ENCODE measurements at places on chromosomes 13 and 19.

DNA sequence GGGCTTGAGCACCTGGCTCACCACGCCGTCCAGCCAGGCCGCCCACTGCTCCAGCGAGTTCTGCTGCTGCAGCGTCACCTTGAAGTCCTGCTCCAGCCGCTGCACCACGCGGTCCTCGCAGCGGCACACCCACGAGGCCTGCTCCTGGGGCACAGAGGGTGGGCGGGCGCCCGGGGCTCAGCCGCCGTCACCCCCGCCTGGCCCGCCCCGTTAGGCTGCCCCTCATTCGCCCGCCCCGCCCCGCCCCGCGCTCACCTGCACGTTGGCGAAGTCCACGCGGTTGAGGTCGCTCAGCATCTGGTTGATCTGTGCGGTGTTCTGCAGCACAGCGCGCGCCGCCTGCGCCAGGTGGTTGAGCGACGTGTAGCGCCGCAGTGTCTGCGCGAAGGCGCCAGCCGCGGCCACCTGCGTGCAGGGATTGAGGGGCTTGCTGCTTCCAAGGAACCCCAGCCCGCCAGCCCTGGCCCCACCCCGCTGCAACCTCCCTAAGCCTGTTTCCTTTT is 11.3 kb downstream of the DCAF15 start:
- no peak for DNase-seq

GRCh38 chr13:34035676-34036325 is 217.9 kb downstream of the RFC3 start:
- no peak for DNase-seq

- no peak for DNase-seq
Observed at GRCh38 chr13:36370108-36370429, 23.9 kb upstream of the SPART start.

GRCh38 chr13:50779443-50780200 is 63.9 kb downstream of the DLEU7 start:
- no peak for DNase-seq

GRCh38 chr13:61950828-61951227 is 535.2 kb upstream of the PCDH20 start:
- DNase-seq: no peak

GRCh38 chr19:7888145-7888825 is at the start of gene LRRC8E:
Gene LRRC8E (plus strand): TSS chr19:7888510. CDS start chr19:7895604, 7,094 bp downstream.
- peak; percentile 18 for DNase-seq

DNA sequence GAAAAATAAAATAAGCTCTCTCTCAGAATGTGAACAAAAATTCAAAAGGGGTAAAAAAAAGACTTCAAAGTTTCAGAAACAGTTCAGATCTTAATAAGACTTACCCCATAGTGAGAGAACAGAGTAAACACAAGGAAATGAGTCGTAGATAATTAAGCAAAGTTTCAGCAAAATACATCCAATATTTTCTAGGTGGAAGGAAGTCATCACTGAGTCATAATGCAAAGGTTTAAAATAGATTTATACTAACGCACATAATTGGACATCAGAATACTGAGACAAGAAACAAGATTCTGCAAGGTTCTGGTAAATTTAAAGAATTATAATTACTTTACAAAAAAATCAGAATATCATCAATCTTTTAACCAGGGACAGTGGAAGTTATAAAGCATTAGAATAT is 1370.7 kb upstream of the ATXN8OS start:
- no peak for DNase-seq

DNA sequence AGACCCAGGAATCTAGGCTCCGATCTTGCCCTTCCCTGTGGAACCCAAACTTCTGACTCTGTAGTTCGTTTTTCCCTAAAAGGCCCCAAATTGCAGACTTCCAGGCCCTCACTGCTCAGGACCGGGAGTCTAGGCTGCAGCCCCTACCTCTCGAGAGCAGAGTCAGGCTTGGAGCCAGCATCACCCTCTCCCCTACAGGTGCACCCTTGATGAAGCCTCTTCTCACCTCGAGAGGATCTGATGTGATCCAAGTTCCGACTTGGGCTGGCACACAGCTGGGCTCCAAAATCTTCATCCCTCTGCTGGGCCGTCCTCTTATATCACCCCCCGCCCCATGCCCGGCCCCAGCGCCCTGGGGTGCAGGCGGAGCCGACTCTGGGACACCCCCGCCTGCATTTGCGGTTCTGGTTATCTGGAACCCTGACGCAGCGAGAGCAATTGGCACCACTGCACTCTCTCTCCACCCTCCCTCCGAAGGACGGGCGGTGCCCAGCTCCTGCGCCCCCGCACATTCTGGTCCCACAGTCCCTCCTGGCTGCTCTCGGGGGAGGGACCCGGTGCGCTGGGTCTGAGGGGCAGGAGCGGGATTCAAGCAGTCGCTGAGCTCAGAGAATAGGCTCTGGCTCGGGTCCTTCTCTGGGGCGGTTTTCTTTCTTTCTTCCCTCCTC is at the start of gene KLK7:
Gene KLK7 (minus strand): TSS at position 293 of the 668 bp plus-strand sequence. CDS start 1,518 bp downstream, outside the sequence.
- DNase-seq: no peak

- no peak for DNase-seq
Observed at GRCh38 chr19:16297575-16298178, 26.9 kb upstream of the KLF2 start.

- peak; percentile 44 for DNase-seq
Observed at GRCh38 chr13:113862931-113863523, 849 bp downstream of the GAS6 start.

GRCh38 chr13:99173606-99174005 is 27.0 kb upstream of the UBAC2 start:
- DNase-seq: no peak

- DNase-seq: no peak
Observed at GRCh38 chr13:98096059-98096458, 46.8 kb upstream of the FARP1 start.

DNA sequence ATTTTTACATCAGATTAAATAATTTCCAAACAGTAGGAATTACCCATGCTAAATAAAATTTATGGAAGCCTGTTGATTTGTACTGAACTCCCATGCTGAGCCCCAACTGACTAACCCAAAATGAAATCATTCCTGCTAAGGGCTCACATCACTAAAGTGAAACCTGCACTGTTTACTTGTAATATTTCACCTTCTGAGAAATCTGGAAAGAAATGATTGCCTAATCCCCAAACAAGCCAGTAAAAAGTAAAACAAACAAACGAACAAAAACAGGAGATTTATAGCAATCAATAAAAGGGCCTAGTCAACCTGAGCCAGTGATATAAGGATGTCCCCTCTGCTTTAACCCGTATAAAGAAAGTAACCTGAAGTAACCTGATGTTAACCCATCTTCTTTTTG is 1599.8 kb downstream of the OLFM4 start:
- DNase-seq: no peak

DNA sequence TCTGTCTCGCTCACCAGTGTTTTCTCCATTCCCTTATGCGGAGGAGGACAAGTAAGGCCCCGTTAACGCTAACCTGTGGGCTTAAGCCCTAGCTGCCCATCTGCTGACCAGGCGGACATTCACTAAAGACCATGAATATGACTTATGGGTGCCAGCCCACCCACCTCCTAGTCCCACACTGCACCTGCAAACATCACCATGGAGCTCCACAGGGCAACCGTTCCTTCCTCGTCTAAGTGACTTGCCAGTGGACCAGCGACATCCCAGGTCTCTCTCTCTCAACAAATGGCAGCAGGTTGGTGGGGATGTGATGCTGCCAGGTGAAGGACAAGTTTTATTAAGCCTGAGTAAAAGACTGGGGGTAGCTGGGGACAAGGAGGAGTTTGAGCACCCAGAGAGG is 55.2 kb downstream of the CCDC70 start:
- DNase-seq: no peak

DNA sequence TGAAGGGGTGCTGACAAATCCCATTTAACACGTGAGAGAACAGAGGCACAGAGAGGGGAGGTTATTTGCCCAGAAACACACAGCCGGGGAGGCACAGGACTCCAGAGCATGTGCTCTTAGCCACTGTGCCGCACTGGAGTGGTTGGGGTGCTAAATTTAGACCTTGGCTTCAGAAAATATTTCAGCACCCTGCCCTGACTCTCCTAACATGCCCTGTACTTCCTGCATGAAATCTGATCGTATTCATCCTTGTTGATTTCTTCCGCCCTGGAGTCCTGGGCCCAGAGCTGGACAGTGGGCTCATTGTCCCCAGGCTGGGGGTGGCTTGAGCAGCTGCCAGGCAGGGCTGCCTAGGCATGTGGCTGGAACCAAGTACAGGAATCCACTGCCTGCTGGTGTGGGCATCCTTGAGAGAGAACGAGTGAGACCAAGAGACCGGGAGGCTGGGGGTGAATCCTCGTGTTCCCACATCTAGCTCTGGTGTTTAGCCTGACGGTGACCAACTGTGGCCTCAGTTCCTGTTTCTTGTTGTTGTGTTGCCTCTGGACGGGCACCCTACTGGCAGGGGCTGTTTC is 5.3 kb downstream of the SLC27A1 start:
- no peak for DNase-seq

GRCh38 chr13:48291730-48292129 is 11.8 kb upstream of the RB1 start:
- DNase-seq: no peak

DNA sequence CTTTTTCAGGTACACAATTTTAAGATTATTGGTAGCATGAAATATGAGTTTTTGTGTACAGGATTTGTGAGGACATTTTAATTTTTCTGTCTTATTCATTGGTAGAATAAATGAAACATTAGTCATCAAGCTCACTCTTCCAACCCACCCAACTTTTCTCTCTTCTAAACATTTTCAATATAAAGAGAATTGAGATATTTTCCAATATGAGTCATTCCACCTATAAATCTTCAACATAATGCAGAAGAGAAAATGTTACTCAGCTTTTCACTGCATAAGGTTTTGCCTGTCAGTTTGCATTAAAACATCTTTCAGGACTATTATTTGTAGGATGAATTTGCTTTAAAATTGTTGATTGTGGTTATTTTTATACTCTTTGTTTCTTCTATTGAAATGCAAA is 330.7 kb downstream of the PCDH20 start:
- DNase-seq: no peak

Data from B cell (primary cell).